CD4-positive, alpha-beta T cell (primary cell): ENCODE measurements at places on chromosomes 16 and 17. TPM values are rescaled to one million over a fixed set of nuclear protein-coding genes. Genes with fewer than 3 reads are reported as not detected.
A peak's percentile ranks its signal among the peaks of the same experiment; 100 is the strongest.

Gene CDRT15
- not detected for total RNA-seq

Gene SLC35G6
- 0.17 TPM for total RNA-seq

Gene PMP22
- not detected for total RNA-seq

- no peak for DNase-seq
These were observed 46.1 kb downstream of the TBX4 start for GRCh38 chr17:61498042-61498994.

- no peak for DNase-seq
These were observed 878 bp upstream of the TRIM25 start for GRCh38 chr17:56914581-56915273.

- no peak for DNase-seq
These were observed 20.1 kb downstream of the MPRIP start for GRCh38 chr17:17062356-17062755.

- DNase-seq = no peak
These were observed 77.1 kb upstream of the TBC1D3K start for GRCh38 chr17:37847102-37847501.

GRCh38 chr16:57616876-57617275 lies 11.6 kb upstream of the ADGRG1 start:
- DNase-seq = no peak

- peak; percentile 84 for DNase-seq
These were observed 96.9 kb downstream of the ZNF778 start for GRCh38 chr16:89314357-89314756.

- no peak for DNase-seq
These were observed 20.9 kb upstream of the CLEC18A start for GRCh38 chr16:69930117-69930776.

DNA sequence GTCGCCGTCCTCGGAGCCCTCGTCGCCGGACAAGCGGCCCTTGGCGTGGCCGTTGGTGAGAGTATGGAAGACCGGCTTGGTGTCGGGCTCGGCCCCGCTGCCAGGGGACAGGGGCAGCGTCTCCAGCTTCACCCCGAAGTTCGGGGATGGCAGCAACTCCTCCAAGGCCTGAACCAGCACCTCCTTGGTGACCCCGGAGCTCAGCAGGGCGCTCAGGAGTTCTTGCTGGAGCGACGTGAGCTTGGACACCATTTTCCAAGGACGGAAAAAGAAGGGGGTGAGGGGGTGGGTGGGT lies 279 bp downstream of the HNF1B start:
- no peak for DNase-seq

GRCh38 chr17:27439342-27439741 lies 16.9 kb upstream of the KSR1 start:
- DNase-seq = no peak

DNA sequence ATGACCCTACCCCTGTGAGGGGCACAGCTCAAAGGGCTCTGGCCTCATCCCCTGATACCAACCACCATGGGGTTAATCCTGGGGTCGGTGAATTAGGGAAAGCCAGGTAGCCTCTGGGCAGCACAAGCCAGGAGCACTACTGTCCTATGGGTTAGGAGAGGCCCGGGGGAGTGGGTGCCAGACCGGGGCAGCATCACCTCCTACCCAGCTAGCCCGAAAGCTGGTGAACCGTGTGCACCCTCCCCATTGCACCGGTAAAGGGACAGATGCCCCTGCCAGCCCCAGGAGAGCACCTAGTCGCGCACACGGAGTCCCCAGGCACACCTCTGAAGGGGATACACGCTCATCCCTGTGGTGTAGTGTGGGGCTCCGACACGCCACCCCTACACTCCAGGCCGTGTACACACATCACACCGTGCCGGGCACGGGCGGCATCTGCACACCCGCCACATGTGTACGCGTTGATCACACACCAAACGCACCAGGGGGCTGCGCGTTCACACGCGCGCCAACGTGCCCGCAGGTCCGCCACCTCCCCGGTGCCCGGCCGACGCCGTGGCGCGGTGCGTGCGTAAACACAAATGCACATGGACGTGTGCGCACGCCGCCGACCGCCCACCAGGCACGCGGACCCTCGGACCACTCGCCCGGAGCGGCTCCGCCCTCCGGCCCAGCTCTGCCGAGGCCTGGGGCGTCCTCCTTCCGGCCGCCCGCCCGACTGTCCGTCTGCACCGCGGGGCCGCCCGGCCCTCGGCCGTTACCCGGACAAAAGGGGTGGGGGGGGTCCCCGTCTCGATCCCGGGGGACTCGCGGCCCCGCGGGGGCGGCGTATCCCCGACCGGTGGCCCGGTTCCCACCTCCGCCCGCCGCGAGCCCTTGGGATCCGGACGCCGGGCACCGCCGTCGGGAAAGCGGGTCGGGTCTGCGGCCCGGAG lies 785 bp downstream of the UBALD1 start:
- DNase-seq = no peak

GRCh38 chr17:79034931-79035485 lies 11.0 kb downstream of the C1QTNF1 start:
- DNase-seq = no peak
